Calu3 (cell line): ENCODE measurements at places on chromosomes 16 and 17.

GRCh38 chr17:31433091-31433790 lies 41.8 kb downstream of the RAB11FIP4 start:
- no peak for DNase-seq

GRCh38 chr17:7220593-7221277 lies 997 bp downstream of the ACADVL start:
- peak; percentile 60 for DNase-seq

DNA sequence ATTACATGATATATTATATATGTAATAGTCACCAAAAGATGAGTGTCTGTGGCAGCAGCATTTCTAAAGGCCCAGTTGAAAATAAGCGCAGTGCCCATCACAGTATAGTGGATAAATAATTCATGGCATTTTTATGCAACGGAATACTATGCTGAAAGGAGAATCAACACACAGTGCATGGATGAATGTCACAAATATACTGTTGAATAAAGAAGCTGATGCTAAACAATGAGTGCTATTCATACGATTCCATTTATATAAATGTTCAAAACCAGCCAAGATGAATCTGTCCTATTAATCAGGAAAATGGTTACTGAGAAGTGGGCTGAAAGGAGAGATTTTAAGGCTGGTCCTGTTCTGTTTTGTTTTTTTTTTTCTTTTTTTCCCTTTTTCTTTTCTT lies 61.6 kb downstream of the HSD17B2 start:
- DNase-seq: no peak

- DNase-seq: no peak
Observed at GRCh38 chr17:14918540-14918939, 346.6 kb downstream of the PMP22 start.

GRCh38 chr17:62966426-62967204 lies 580 bp downstream of the TANC2 start:
- peak; percentile 11 for DNase-seq

DNA sequence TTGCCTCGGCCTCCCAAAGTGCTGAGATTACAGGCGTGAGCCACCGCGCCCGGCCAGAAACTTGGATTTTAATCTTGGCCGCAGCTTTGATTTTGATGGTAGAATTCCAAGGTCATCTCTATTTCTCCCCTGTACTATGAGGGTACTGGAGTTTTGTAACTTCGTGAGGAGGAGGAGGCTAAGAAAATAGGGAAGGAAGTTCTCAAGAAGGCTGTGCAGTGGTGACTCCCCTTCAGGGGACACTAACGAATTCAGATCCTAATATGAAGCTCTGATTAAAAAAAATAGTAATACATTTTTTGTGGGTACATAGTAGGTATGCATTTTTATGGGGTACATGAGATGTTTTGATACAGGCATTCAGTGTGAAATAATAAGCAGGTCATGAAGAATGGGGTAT lies 55.9 kb downstream of the LDHD start:
- no peak for DNase-seq

DNA sequence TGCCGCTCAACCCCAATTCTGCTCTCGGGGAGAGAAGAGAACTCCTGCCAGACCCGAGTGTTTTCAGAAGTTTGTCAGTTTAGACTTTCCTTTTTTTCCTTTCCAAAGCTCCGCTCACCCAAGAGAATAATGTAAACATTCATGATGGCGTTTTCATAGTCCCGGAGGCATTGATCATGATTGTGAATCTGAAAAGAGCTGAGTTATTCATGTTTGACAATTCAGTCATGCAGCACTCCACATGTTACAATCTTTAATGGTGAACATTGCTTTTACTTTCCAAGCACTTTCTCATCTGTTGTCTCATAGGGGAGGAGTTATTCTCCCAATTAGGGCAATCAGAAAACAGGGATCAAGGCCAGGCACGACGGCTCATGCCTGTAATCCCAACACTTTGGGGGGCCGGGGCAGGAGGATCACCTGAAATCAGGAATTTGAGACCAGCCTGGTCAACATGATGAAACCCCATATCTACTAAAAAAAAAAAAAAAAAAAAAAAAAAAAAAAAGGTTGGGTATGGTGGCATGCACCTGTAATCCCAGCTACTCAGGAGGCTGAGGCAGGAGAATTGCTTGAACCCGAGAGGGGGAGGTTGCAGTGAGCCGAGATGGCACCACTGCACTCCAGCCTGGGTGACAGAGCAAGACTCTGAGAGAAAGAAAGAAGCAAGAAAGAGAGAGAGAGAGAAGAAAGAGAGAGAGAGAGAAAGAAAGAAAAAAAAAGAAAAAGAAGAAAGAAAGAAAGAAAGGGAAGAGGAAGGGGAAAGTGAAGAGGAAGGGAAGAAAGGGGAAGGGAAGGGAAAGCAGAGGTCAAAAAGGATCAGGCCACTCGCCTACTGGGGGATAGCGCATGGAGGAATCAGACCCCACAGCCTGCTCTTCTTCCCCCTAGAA lies 70.0 kb upstream of the TNRC6C start:
- no peak for DNase-seq

- no peak for DNase-seq
Observed at GRCh38 chr16:22381392-22381791, 7.0 kb upstream of the CDR2 start.

DNA sequence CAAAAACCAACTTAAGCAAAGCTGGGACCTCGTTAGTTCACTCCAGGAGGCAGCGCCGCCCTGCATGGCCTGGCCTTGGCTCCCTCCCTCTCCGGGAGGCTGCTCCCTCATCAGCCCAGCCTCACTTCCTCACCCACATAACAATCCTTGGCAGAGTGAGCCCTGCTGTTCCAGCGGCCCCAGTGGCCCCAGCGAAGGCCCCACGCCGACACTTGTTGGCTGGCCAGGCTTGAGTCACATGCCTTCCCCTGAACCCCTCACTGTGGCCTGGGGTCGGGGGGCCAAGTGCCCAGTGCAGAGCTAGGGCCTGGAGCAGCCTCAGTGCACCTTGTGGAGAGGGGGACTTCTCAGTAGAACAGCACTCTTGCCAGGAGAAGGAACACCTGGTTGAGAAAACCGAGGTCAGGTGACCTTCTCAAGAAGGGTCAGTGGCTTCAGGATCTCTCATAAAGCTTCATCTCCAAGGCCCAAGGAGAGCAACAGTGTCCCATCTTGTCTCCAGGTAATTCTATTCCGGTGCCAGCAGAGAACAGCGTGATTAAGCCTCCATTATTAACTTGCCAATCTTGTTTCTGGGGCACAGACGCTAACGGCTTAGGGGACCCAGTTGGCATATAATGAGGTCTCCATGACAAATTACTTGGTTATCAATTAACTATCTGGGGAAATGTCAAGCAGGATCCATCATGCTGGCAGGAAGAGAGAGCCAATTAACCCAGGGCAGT lies 26.8 kb downstream of the ENDOV start:
- no peak for DNase-seq

GRCh38 chr17:78823282-78824046 lies 17.1 kb downstream of the USP36 start:
- no peak for DNase-seq
